Activated naive CD4-positive, alpha-beta T cell treated with anti-CD3 and anti-CD28 coated beads, Interleukin-2, amount 10 ng/mL, durations not matched to agents 5 hours and 36 hours (primary cell): ENCODE measurements at places on chromosomes 1 and 21. TPM values are rescaled to one million over a fixed set of nuclear protein-coding genes. Genes with fewer than 3 reads are reported as not detected.

The CLCA1 gene
- total RNA-seq = not detected

The MEGF6 gene
- total RNA-seq = 30.8 TPM

The SRGAP2C gene
- 25.1 TPM for total RNA-seq

The SPRR2B gene
- total RNA-seq = not detected

The AUNIP gene
- 4.4 TPM for total RNA-seq

The LCE3D gene
- total RNA-seq = not detected

The LHX8 gene
- not detected for total RNA-seq

The SERPINC1 gene
- total RNA-seq = not detected

The HTR1D gene
- total RNA-seq = not detected
